ENCODE measurements at places on chromosomes 12 and 14.

DNA sequence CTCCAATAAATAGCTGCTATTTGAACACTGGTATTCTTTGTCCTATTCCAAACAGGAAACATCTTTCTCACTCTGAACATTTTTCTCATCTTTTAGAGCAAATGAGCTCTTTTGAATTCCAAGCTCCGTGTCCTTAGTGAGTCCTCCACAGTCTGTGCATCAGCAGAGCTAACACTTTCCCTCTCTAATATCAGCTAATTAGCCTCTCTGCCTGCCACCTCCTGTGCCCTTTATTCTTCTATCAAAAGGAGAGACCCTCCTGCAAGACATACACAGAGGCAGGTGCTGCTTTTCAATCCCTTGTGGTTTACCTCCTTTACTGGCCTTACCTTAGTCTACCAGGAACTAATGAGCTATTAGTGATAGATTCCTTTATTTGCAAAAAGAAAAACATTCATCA is 178.5 kb downstream of the SLC35F4 start:
- DNase-seq: no peak

DNA sequence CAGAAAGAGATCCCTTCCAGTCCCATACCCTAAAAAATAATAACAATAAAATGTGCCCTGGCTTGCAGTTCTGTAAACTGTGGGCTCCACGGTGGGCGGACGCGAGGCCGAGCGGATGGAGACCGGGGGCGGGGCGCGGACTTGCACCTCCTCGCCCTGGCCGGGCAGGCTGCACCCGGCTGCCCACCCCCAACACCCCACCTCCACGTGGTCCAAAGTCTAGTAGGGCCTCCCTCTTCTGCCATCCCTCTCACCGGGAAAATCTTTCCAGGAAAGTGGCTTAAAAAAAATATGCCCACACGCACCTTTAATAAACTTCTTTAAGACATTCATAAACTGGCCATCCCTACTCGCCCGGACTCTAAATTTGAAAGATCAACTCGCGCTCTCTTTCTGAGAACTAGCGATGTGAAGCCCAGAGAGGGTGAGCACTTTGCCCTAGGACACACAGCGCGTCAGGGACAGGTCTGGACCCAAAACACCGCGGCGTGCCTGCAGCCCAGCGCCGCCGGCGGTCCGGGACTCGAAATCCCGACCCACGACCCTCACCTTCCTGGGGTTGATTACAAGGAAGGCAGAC is 1.9 kb upstream of the BCL11B start:
- no peak for DNase-seq

DNA sequence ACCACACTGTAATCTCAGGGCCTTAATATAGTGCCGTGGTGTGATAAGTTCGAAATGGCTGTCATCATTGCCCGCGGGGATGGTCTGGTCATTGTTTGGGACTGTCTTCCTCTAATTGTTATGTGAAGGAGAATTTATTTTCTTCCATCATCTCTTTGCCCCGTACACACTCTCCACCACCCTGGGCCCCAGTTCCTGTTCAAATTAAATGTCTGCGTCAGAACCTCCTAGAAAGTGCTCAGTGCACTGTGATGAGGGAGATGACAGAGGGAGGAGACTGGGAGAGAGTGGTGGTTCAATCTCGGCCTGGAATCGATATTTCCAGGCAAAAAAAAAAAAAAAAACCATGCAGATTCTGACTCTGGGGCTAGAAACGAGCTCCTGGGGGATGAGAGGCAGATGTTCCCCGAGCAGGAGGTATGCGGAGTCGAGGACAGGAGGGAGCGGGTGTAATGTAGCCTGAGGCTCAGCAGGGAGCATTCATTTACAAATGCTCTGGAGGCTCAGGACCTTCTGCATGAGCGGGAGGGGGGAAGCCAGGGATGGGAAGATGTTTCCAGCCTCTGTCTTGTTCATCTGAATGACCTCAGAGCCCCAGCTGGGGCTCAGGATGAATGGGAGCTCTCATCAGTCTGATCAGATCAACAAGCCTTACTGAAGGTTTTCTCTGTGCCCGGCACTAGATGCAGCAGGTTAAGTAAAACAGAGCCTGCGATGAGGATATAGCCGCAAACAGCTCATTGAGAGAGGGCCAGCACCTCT is 219.5 kb downstream of the TBX5 start:
- no peak for DNase-seq

DNA sequence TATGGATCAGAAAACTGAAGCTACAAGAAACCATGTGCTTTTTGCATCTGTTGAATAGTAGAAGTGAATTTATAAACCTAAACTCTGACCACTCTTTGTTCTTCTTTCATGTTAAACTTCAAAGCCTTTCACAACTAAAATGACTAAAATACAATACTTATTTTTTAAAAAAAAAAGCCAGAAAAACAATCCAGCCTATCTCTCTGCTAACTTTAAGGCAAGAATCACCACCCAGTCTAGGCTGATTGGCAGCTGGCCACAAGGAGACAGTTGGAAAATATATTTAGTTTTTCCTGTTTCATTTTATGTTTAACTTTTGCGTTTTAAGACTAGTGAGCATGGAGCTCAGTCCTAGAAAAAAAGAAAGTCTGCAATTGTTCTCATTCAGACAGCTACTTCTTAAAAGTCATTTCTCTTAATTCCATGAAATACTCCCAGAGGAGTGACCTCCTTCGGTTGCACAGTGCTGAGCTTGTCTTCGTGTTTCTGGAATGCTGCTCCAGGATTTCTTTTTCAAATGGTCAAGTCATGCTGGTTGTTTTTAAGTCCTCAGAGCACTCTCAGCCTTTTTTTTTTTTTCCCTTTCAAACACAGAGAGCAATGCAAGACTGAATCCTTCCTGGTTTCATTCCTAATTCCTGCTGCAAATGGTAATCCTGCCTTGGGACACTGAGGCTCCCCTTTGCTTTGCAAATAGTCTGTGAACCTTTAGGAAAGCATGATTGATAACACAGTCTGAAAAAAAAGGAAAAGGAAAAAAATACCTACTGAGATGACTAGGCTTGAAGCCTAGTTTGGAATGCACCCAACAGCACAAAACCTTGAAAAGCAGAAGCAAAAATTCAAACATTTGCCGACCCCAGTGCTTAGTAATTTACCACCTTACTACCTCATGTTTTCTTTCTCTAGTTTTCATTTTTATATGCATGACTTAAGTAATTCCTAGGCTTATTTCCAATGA is 233.3 kb upstream of the DAAM1 start:
- DNase-seq: no peak

GRCh38 chr12:5043589-5044419 is at the start of gene KCNA5:
KCNA5 (plus strand) TSS chr12:5043879; CDS start chr12:5044148, 269 bp downstream.
- DNase-seq: peak; percentile 39

- no peak for DNase-seq
Measured at GRCh38 chr12:15963271-15963670, 52.1 kb downstream of the DERA start.

GRCh38 chr12:57622293-57623245 is 10.4 kb downstream of the B4GALNT1 start:
- DNase-seq: no peak

DNA sequence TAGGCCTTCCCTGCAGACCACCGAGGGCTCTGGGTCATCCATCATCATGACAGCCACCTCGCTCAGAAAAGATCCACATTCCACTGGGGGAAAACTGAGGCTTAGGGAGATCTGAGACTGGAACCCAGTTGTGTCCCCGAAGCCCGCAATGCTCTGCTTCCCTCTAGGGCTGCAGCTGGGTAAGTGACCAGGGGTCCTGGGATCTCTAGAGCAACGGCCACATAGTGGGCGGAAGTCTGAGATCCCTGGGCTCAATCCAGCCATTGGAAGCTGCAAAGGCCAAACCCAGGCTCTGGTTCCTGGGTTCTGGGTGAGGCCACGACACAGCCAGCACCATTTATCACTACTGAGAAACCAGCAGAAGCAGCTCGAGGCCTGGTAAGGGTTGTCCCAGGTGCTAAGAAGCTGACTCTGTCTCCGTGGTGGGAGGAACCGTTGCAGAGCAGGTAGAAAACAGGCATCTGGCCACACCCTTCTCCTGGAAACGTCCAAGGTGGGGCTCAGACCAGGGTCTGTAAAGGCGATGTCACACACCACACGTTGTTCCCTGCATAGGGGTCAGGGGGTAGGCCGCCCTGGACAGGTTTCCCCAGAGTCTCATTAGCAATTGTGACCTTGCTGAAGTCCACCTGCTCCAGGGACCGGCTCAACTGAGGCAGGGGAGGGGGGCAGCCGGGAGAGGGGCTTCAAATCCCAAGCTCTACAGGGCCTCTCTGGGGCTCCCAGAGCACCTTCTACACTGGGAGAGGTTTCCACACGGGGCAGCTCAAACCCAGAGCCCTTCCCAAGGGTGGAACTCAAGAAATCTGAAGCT is 38.6 kb downstream of the BCL11B start:
- DNase-seq: no peak

DNA sequence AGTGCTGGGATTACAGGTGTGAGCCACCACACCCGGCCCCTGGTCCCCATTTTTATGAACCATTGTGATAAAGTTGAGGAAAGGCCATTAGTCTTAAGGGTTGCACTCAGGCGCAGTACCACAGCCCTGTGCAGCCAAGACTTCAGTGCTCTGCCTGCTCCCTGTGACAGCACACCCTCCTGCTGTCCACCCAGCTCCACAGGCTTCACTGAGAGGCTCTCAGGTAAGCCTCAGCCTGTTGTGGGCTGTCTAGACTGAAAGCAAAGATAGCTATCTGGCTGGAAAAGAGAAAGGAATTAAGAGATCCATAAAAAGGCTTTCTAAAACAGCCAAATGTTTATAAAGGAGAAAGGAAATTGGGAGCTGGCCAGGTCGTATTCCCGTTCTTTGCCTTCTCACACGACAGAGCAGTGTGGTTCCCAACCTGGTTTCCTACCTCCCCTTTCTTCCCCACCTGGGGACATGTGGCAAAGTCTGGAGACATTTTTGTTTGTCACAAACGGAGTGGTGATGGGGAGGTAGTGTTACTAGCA is 19.1 kb upstream of the DNM1L start:
- DNase-seq: no peak

DNA sequence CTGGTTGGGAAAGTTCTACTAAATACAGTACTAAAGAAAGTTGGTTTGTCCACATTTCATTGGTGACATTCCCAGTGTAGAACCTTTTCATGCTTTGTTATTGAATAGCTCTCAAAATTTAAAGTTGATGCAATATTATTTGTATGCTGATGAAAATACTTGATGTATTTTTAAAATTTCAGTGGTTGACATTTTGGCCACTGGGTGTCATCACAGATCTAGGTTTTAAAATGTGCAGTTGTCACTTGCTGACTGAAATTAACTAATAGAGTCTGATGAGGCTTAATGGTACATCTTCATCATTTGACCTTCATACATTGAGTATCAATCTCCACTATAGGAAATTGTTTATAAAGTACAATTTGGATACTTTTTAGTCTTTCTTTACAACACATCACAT is 37.1 kb downstream of the CMAS start:
- no peak for DNase-seq

- DNase-seq: no peak
Measured at GRCh38 chr12:47838286-47838931, 18.7 kb upstream of the HDAC7 start.

DNA sequence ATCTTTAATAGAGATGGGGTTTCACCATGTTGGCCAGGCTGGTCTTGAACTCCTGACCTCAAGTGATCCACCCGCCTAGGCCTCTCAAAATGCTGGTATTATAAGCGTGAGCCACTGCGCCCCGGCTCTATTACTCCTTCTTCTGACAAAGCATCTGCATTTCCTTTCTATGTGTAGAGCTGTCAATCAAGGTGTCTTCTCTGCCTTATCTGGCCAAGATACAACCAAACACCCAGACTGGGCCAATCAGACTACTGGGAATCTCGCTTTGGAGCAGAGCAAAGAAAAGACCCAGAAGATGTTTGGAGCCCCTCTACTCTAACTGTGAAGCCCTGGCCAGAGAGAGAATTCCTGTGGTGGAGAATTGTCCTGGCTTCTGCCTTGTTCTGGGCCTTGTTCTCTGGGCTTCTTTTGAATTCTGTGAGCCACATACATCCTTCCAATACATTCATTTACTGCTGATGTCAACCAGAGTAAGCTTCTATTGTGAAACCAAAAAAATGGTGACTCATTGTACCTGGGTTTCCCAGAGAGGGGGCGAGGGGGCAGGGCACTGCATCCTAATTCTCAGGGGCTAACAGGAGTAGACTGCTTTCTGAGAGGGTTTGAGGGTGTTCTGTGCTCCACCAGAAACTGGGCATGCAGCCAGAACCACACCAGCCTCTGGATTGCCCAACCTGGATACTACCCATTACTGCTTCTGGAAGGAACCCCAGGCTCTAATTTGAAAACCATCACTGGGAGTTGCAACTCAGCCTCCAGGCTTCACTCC is 18.8 kb upstream of the FLVCR2 start:
- no peak for DNase-seq

GRCh38 chr14:102608064-102608446 is 15.6 kb downstream of the RCOR1 start:
- DNase-seq: no peak

DNA sequence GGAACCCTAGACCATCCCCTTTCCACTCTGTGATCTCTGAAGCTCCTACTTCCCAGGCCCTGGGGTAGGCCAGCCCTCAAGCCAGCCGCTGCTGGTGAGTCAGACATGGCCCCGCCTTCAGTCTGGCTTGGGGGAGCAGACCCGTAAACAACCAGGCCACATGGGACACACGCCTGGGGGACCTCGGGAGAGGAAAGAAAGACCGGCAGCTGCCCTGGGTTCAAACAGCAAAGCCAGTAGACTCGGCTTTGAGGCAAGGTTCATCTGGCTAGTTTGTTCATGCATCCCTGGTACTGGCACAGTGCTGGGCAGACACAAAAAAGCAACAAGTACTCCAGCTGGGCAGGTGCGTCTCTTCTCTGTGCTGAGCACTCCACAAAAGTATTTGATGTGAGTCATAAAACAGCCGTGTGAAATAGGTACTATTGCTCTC is 101.9 kb downstream of the SETD3 start:
- DNase-seq: no peak

DNA sequence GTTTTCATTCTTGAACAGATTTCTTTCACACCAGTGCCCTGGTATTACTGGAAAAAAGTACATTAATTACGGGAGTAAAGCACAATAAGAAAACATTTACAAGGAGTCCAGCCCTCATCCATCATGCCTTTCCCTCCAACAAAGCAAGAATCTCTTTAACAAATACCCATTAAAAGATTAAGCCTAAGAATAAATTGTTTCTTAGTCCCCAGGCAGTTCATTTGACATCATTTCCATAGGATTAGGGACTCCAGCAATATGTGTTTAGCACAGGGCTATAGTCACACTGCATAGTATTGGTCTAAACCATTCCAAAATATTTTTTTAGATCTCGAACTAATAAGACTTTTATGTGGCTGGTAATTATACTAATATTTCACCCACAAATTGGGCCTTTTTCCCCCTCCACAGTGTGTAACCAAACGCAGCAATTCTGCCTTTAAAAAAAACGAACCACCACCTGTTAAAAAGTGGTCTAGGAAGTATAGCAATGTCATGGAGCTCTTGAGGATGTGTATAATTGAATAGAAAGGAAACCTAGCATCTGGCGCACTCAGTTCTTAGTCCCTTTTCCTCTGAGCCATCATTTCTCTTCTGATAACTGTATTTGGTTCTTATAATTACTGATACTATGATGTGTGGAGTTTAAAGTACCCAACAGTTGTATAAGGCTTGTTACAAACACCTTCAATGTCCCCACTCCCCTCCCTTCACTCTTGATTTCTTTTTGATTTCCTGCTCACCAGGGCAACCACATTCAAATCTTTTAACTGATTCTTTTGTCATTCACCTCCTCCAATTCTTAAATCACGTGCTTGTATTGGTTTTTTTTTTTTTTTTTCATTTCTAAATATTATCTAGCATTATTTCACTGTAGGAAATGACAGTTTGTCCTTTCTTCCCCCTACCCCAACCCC is 138.7 kb downstream of the ETV6 start:
- DNase-seq: no peak
